Naive thymus-derived CD8-positive, alpha-beta T cell (primary cell): ENCODE measurements at places on chromosomes 2 and 18. TPM values are rescaled to one million over a fixed set of nuclear protein-coding genes. Genes with fewer than 3 reads are reported as not detected.

The UGT1A3 gene
- polyA plus RNA-seq = not detected

The FZD7 gene
- polyA plus RNA-seq = not detected

The IER3IP1 gene
- 20.1 TPM for polyA plus RNA-seq

The ANKRD62 gene
- not detected for polyA plus RNA-seq

The MTIF2 gene
- polyA plus RNA-seq = 15.6 TPM

The NAT8 gene
- not detected for polyA plus RNA-seq

The IL1A gene
- polyA plus RNA-seq = not detected

The LRATD1 gene
- not detected for polyA plus RNA-seq

The MRO gene
- not detected for polyA plus RNA-seq

The SLC40A1 gene
- 40.3 TPM for polyA plus RNA-seq

The SP140 gene
- polyA plus RNA-seq = 10.4 TPM

The KCNJ13 gene
- 0.33 TPM for polyA plus RNA-seq

The CDK15 gene
- polyA plus RNA-seq = not detected

The SERPINB3 gene
- not detected for polyA plus RNA-seq

The SPEG gene
- 2.7 TPM for polyA plus RNA-seq

The UGT1A6 gene
- polyA plus RNA-seq = not detected
